GM23338 (cell line): ENCODE measurements at places on chromosomes 16 and 17. TPM values are rescaled to one million over a fixed set of nuclear protein-coding genes. Genes with fewer than 3 reads are reported as not detected.

The MYO18A gene
- polyA plus RNA-seq: 16.7 and 18.3 TPM in 2 replicates

The TAF1C gene
- polyA plus RNA-seq: 37.2 and 39.1 TPM in 2 replicates

The OR1F1 gene
- polyA plus RNA-seq: not detected in 2 replicates

The RRAD gene
- polyA plus RNA-seq: 0.18 and 0.52 TPM in 2 replicates

The ADAD2 gene
- 1.1 and 1.6 TPM in 2 replicates for polyA plus RNA-seq

The SUZ12 gene
- polyA plus RNA-seq: 20.2 and 22.3 TPM in 2 replicates

The PLK1 gene
- 66.0 and 69.0 TPM in 2 replicates for polyA plus RNA-seq

The CDRT15 gene
- polyA plus RNA-seq: 0.40 TPM in 1 of 2 replicates, not detected in the other

The C1QTNF1 gene
- polyA plus RNA-seq: 1.1 and 1.5 TPM in 2 replicates

The FA2H gene
- 3.8 and 5.7 TPM in 2 replicates for polyA plus RNA-seq

The CDH3 gene
- polyA plus RNA-seq: 73.6 and 78.0 TPM in 2 replicates

The FLCN gene
- 12.1 and 15.8 TPM in 2 replicates for polyA plus RNA-seq

The PRSS33 gene
- polyA plus RNA-seq: 0.24 TPM in 2 replicates

The CCL4L2 gene
- polyA plus RNA-seq: not detected in 2 replicates

The CACNG5 gene
- polyA plus RNA-seq: 1.8 and 2.7 TPM in 2 replicates

The DRC3 gene
- 0.42 and 1.1 TPM in 2 replicates for polyA plus RNA-seq

The GRIN2C gene
- 0.07 and 0.19 TPM in 2 replicates for polyA plus RNA-seq

The PIK3R5 gene
- polyA plus RNA-seq: 1.4 and 1.7 TPM in 2 replicates

The NLGN2 gene
- 14.4 TPM in 2 replicates for polyA plus RNA-seq

The FGF11 gene
- polyA plus RNA-seq: 11.1 and 13.3 TPM in 2 replicates

The KRTAP4-5 gene
- polyA plus RNA-seq: not detected in 2 replicates

The CDH13 gene
- polyA plus RNA-seq: 1.2 and 1.6 TPM in 2 replicates

The ASPA gene
- polyA plus RNA-seq: 0.13 TPM in 1 of 2 replicates, not detected in the other

The COG7 gene
- 9.2 and 10.3 TPM in 2 replicates for polyA plus RNA-seq

The NHERF1 gene
- 48.8 and 49.3 TPM in 2 replicates for polyA plus RNA-seq

The CAPNS2 gene
- not detected in 2 replicates for polyA plus RNA-seq

The CHD9 gene
- 32.4 and 46.6 TPM in 2 replicates for polyA plus RNA-seq

The KRTAP3-2 gene
- not detected in 2 replicates for polyA plus RNA-seq

The BEAN1 gene
- 0.10 TPM in 1 of 2 replicates, not detected in the other for polyA plus RNA-seq

The OR4D1 gene
- 0.37 and 0.50 TPM in 2 replicates for polyA plus RNA-seq

The KRTAP9-7 gene
- polyA plus RNA-seq: not detected in 2 replicates

The CCL4 gene
- polyA plus RNA-seq: not detected in 2 replicates

The UBALD1 gene
- polyA plus RNA-seq: 20.7 and 23.9 TPM in 2 replicates

The HSPB9 gene
- polyA plus RNA-seq: 0.26 and 0.31 TPM in 2 replicates

The PRSS53 gene
- polyA plus RNA-seq: 0.16 and 0.36 TPM in 2 replicates

The NEK8 gene
- 8.9 and 10.0 TPM in 2 replicates for polyA plus RNA-seq

The HSF4 gene
- polyA plus RNA-seq: 0.19 TPM in 1 of 2 replicates, not detected in the other

The RNF222 gene
- polyA plus RNA-seq: 0.10 TPM in 1 of 2 replicates, not detected in the other

The EXOC3L1 gene
- polyA plus RNA-seq: 0.92 and 1.1 TPM in 2 replicates

The TPSB2 gene
- 0.23 TPM in 1 of 2 replicates, not detected in the other for polyA plus RNA-seq

The STH gene
- 0.55 TPM in 1 of 2 replicates, not detected in the other for polyA plus RNA-seq

The MT1E gene
- polyA plus RNA-seq: 121 and 133 TPM in 2 replicates

The KRTAP9-4 gene
- not detected in 2 replicates for polyA plus RNA-seq

The C16orf54 gene
- polyA plus RNA-seq: 2.0 and 3.2 TPM in 2 replicates

The KIF18B gene
- 13.5 and 14.1 TPM in 2 replicates for polyA plus RNA-seq

The MPP3 gene
- polyA plus RNA-seq: 5.6 and 7.4 TPM in 2 replicates

The STRADA gene
- polyA plus RNA-seq: 17.8 and 18.0 TPM in 2 replicates

The C16orf89 gene
- polyA plus RNA-seq: 4.4 and 6.5 TPM in 2 replicates

The C1QL1 gene
- 4.3 and 6.8 TPM in 2 replicates for polyA plus RNA-seq

The MYO15B gene
- 3.8 and 6.6 TPM in 2 replicates for polyA plus RNA-seq

The PRSS8 gene
- polyA plus RNA-seq: 59.2 and 65.3 TPM in 2 replicates

The C17orf78 gene
- 0.19 TPM in 1 of 2 replicates, not detected in the other for polyA plus RNA-seq
